ENCODE measurements at places on chromosomes 3 and 15.

- DNase-seq = no peak
These were observed 22.6 kb upstream of the KLF13 start for GRCh38 chr15:31303726-31304648.

GRCh38 chr3:189512821-189513220 lies 118.4 kb upstream of the TP63 start:
- DNase-seq = no peak

- DNase-seq = no peak
These were observed 12.2 kb downstream of the RTP1 start for GRCh38 chr3:187209491-187209890.

DNA sequence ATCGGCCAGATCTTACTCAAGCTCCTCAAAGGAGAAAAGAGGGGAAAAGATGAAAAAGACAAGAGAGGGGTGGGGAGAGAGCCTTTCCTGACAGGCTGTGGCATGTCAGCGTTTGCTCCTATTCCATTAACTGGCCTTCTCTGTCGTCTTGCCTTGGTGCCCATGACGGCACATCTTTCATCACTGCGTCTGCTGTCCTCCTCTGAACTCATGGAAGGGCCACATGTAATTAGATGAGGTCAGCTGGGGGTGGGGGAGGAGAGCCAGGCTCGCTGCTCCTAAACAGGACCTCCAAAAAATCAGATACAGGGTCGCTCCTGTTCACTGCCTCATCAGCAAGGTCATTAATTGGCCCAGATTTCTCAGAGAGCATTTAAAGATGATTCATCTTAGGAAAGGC lies 49.7 kb downstream of the LRTM1 start:
- DNase-seq = no peak

GRCh38 chr3:170350515-170351413 lies 6.8 kb upstream of the SKIL start:
- DNase-seq = no peak

- DNase-seq = no peak
These were observed at the start of gene RGMA for GRCh38 chr15:93088981-93089726. TSS of gene RGMA (minus strand) at chr15:93089211. CDS start at chr15:93088932, 279 bp downstream.
